NCI-H187 treated with DMSO at 0.1 percent for 48 hours (cell line): ENCODE measurements at places on chromosomes 7 and 10.

GRCh38 chr7:23254051-23254681 lies 7.6 kb downstream of the GPNMB start:
- no peak for DNase-seq

DNA sequence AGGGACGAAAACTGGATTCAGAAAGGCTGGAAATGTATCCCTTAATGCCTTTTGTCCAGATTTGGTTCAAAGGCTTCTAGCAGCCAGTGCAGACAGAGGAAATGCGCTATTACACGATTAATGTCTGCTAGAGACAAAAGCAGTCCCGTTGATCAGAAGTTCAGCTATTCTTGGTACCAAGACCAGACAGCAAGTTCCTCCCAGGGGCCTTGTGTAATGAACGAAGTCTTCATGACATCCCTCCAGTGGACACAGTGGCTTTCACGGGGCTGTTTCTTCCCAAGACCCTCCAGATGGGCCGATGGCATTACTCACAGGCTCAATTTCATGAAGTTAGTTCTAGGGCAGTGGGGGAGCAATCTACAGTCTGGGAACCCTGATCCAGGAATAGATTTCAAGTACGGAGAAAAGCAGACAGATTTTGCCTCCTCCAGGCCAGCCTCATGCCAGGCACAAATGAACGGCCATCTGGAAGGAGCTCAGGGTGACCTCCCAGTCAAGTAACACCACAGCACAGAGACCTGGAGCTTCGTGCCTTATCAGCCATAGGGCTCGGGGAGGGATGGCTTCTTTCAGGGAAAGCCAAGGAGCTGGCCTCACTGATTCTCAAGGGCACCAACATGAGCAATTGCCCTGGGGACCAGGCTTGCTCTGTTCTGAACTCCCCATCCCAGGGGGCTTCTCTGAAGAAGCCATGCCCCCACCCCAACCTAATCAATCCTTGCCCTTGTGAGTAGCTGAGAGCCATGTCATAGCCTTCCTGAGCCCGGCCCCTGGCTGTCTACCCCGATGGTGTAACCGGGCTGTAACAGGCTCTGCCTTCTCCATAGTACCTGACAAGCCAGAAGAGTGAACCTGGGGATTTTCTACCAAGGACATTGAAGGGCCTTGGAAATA lies 101.1 kb downstream of the PRKAG2 start:
- no peak for DNase-seq

DNA sequence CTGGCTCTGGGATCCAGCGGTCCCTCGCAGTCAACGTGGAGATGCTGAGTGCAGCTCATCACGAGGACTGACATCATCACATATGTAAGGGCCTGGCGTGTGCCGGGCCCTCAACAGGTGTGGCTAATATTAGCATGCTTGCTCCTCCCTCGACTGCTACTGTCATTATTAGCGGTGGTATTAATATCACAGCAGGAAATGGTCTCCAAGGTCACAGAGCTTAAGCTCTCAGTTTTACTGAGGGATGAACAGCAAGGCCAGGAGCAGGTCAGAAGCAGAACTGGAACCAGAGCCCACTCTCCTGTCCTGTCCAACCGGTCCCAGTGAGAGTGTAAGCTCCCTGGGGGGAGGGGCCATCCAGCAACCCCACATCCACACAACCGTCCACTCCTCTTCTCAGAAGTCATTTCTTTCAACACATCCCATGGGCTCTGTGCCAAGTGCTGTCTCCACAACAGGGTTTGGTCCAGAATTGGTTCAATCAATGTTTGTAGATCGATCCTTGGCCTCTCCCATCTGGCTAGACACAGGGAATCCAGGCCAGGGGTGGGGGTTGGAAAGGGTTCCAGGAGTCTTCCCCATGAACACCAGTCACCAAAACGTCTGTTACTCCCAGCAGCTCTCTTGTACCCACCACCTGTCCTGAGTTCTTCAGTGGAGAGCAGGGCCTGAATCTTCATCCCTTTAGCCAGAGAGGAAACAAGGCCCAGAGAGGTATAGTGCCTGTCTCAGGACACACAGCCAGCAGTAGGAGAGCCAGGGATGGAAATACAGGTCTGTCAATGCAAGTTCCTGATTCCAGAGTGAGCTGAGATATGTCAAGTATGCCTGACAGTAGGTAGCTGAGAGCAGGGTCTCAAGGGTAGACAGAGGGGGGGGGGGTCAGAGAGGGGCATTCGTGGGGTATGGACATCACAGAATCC lies 45.3 kb upstream of the ZMIZ1 start:
- no peak for DNase-seq

DNA sequence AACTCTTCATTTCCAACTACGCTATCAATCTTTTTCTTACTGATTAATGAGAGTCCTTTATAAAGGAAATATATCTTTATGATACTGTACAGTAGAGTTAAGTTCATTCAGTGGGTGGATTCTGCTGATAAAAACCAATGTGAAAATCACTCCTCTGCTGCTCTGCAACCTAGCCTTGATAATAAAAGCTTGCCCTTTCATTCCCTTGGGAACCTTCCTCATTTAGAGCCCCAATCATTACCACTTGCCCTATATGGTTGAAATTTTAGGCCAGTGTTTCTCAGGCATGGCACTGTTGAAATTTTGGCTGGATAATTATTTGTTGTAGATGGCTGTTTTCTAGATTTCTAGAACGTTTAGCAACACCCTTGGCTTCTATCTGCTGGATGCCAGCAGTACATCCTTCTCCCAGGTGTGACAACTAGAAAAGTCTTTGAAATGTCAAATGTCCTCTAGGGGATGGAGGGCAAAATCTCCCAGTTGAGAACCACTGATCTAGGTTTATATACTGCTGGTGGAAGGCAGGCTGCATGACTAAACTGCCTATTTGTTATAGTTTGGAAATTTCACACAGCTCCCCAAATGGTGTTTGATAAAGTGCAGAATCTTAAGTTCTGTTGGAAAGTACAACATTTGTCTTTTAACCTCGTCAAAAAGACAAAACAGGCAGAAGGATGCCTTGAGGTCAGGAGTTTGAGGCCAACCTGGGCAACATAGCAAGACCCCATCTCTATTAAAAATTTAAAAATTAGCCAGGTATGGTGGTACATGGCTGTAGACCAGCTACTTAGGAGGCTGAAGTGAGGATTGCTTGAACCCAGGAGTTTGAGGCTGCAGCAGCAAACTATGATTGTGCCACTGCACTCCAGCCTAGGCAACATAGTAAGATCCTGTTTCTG lies 8.9 kb upstream of the SIRT1 start:
- DNase-seq, result no peak

DNA sequence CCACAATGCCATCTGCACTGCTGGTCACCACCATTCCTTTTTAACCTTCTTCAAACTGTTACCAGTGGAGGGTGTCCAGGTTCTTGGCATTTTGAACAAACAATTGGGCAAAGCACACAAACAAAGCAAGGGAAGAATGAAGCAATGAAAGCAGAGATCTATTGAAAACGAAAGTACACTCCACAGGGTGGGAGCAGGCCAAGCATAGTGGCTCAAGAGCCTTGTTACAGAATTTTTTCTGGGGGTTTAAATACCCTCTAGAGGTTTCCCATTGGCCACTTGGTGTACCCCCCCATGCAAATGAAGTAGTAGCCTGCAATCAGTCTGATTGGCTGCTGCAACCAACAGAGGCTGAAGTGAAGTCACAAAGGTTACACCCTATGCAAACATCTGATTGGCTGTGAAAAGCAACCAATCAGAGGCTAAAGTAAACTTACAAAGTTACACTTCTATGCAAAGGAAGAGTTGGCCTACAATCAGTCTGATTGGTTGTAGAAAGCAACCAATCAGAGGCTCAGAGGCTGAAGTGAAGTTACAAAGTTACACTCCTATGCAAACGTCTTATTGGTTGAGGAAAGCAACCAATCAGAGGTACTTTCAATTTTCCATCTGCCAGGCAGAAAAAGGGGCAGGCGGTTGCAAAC lies 103.2 kb upstream of the WAC start:
- no peak for DNase-seq

DNA sequence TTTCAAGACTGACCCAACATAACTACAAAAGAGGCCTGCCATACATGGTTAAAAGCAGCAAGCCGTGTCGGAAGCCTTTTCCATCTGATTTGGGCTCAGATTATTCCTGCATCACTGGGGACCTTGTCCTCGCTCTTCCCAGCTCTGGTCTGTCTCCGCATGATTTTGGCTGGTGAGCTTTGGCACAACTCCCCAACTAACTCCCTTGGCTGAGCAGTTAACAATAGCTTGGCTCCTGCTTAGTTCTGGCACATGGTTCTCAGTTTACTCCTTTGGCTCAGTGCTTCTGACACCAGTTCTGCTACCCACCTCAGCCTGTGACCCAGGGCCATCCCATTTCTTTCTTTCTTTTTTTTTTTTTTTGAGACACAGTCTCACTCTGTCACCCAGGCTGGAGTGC lies 17.0 kb downstream of the AGK start:
- no peak for DNase-seq

DNA sequence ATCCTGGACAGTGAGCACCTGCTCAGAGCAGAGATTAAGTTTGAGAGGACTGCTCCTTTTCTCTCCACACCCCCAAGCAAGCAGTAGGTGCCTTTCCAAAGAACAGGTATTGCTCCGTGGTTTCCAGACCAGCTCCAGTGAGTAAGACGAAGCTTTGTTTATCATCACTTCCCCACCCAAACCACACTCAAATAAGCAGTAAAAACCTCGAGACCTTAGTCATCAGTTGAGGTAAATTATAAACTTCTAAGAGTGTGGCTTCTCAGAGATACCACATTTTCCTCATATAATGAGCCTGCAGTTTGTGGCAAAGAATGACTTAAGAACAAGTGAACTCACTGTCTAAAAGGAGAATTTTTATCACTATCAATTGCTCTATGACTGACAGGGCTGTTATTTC lies 50.0 kb upstream of the GRB10 start:
- no peak for DNase-seq

DNA sequence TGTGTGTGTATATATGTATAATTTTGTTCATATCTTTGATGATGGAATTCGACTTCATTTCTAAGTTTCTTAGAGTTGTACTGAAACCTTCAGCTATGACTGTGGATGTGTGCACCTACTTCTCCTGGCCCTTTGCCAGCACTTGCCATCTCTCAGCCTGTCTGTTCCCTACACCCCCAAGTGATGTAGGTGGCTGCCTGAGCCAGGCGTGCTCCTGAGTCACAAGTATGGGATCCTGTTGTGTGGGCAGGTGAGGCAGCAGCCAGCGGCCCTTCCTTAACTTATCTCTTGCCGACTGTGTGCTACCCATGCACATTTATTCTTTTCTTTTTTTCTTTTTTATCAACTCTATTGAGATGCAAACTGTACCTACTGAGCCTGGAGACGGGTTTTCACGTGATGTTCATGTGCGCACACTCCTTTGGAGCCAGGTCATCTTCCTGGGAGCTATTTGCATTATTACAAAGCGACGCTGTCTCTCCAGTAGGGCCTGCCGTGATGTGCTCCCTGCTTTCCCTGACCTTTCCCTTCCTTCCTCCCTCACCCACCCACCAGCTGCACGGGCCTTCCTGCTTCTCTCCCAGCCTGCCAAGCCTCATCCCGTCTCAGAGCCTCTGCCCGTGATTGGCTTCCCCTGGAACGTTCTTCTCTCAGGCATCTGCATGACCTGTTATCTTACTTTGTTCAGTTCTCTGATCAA lies 31.3 kb upstream of the GALNT11 start:
- no peak for DNase-seq

DNA sequence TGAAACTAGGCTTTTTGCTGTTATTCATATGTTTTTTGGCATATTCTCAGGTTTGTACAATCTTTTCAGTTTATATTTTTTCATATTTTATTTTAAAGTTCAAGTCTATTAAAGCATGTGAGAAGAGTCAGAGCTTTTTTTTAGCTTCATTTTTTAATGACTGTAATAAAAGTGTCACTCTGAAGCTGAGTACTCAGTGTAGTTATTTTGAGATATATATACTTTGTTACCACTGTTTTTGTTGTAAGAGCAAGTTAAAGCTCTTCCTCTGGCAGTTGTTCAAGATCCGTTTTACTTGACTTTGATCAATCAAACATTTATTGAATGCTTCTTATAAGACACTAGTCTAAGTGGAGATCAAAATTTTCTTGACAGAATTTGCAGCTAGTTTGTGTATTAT lies 37.5 kb downstream of the CASD1 start:
- DNase-seq, result no peak

DNA sequence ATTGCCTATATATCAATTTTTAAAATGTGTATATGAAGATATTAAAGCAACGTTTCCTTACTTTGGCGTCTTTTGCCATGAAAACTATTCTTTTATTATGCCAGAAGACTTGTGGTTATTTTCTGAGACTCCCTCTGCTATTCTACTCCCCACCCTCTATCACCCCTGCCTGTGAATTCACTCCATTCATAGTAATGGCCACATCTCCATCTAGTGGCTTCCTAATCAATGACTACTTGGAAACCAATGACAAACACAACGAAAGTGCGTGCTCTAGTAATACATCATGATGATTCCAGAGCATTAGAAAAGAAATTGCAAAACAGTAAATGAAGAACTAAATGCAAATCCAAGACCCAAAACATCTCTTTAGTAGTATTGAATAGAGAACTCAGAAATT lies 186.7 kb upstream of the HGF start:
- no peak for DNase-seq

GRCh38 chr10:34203966-34204630 lies 611.0 kb downstream of the PARD3 start:
- DNase-seq, result no peak

DNA sequence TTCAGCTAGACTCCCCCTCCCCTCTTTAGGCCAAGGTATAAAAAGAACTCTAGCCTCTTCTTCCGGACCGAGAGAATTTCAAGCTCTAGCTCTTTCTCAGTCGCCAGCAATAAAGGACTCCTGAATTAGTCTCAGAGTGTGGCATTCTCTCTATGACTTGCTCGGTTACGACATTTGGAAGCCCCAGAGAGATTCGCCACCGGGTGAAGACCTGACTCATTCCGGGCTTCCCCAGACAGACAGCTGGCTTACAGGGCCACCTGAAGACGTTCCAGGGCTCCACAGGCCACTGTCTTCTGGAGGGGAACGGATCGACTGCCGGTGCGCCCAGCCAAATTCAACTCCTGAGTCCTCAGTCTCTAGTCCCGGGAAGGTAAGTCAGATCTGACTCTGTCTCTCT lies at the start of gene AKR1B15:
AKR1B15 (plus strand) TSS at position 234 of the 400 bp plus-strand sequence. CDS start 15,510 bp downstream, outside the sequence.
- DNase-seq, result no peak

- DNase-seq, result no peak
These were observed 16.6 kb upstream of the ARPC1B start for GRCh38 chr7:99357701-99358490.

GRCh38 chr10:51083356-51083853 lies 9.1 kb downstream of the PRKG1 start:
- no peak for DNase-seq

- no peak for DNase-seq
These were observed 16.4 kb upstream of the RNF148 start for GRCh38 chr7:122719010-122719578.

- no peak for DNase-seq
These were observed 18.0 kb downstream of the FKBP6 start for GRCh38 chr7:73345951-73346350.

GRCh38 chr7:113085781-113086390 lies 741 bp downstream of the GPR85 start:
- no peak for DNase-seq

DNA sequence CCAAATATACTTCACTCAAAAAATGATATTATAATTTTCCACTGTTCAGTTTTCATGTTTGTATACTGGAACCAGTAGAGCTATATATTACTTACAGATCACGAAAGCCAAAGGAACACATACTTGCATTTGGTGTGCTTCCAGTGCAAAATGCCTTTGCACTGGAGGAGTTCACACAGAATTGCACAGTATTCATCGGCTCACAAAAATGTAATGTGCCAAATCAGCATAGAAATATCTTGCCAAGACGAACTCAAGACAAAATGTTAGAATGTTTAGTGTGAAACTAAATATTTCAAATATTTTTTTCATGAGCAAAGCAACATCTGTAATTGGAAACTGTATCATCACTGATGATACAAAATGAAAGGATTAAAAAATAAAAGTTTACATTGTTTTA lies 646.2 kb upstream of the SEMA3D start:
- DNase-seq, result no peak

- DNase-seq, result no peak
These were observed 32.3 kb downstream of the SMURF1 start for GRCh38 chr7:99111591-99111990.
